IMR-90 (cell line): ENCODE measurements at places on chromosomes 4 and X. TPM values are rescaled to one million over a fixed set of nuclear protein-coding genes. Genes with fewer than 3 reads are reported as not detected.

NAT8L gene
- total RNA-seq: not detected in 2 replicates

GRCh38 chr4:173273941-173274340 lies 60.2 kb downstream of the HMGB2 start:
- peak; percentile 67 for DNase-seq

PROM1 gene
- not detected in 2 replicates for total RNA-seq

ZAR1 gene
- total RNA-seq: not detected in 2 replicates

- no peak for DNase-seq
These were observed 4.5 kb upstream of the GPRIN3 start for GRCh38 chr4:89312066-89312465.

DNA sequence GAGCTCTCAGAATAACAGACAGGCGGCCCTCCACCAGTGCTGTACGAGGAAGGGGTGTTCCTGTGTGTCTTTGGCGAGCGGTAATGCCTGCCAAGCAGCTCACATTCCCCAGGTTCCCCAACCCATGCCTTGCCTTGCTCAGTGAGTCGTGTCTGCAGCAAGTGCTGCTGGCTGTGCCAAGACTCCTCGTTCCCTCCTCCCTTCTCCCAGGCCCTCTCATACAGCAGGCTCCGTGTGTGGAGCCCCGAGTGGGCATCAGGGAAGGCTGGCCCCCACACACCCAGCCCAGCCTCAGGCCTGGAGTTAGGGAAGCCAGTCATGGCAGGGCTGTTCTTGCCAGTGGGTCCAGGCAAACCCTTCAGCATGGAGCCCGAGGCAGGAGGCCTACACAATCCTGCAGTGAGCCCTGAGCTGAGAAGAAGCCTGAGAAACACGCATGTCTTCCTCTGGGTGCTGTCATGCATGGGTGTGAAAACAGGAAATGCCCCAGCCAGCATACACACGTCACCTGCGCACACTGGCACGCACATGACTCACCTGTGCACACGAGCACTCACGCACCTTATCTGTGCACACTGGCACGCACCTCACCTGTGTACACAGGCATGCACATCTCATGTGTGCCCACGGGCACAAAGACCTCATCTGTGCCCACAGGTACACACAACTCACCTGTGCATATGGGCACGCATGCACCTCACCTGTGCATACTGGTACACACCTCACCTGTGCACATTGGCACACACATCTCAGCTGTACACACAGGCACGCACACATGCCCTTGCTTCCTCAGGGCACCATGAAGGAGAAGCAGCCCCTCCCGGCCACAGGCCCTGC lies 238.7 kb downstream of the DHRSX start:
- peak; percentile 8 for DNase-seq

PDCL2 gene
- not detected in 2 replicates for total RNA-seq

GALNTL6 gene
- under 0.01 TPM in 1 of 2 replicates, not detected in the other for total RNA-seq

DNA sequence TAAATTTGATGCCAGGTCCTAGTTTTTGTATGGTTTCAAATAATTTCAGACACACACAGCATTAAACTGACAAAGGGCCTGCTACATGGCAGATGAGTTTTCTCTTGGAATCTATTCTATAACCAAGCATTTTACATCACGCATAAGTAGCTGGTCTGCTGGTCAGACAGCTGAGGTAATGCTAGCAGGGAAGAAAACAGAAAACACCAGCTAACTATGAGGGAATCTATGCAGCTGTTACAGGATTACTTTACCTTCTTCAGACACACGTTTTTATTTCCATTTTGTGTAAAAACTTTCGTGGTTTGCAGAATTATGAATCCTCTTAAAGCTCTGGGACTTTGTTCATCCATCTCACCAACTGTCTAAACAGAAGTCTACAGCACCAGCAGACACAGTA lies 42.0 kb downstream of the MFAP3L start:
- DNase-seq: no peak

DNA sequence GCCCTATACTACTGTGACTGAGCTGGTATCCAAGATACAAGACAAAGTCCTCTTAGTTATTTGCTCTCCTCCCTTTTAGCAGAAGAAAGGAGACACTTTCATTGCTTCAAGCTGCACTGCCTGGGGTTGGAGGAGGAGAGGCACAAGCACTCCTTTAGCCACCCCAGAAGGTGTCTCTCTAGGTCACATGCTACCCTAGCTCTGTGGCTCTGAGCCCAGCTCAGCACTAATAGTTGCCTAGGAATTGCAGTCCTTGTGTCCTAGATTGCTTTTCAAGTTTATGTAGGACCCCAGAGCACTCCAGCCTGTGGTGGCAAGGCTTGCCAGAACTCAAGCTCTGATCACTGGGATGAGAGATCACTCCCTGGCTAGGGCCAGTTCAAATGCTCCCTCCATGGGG lies 24.4 kb upstream of the LHFPL1 start:
- no peak for DNase-seq

- DNase-seq: peak; percentile 45
These were observed 229.4 kb downstream of the LDB2 start for GRCh38 chr4:16669036-16669435.

- DNase-seq: no peak
These were observed 307.2 kb downstream of the DACH2 start for GRCh38 chrX:86455495-86455894.

DNA sequence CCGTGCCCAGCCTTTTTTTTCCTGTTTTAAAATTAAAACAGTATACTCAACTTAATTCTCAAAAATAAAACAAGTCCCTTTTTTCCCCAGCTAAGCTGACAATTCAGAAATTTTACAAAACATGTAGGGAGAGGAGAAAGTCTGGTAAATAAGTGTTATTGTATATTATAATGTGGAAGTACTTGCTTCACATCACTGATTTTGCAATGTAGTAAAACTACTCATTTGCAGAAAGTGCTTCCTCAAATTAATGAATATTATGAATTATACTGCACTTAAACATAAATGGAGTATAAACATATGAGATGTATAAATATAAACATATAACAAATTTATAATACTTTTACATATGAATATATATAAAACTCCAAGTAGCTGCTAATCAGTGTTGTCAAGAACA lies 11.6 kb upstream of the H2AZ1 start:
- no peak for DNase-seq

DNA sequence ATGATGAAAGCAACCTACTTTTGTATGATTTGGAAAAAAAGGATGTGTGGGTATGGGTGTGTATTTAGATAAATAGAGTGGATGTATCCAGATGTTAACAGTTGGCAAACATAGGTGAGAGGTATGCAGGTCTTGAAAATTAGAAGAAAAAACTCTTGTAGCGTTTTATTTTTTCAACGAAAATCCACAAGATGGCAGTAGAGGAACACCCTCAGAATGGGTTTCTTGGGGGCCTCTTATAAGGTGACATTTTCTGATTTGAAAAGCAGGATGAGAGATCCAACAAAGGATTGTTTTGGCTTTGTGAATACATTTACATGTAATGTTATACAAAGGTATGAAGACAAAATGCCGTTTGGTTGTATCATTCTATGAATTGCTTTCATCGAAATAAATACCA lies 68.3 kb downstream of the FMR1NB start:
- peak; percentile 18 for DNase-seq

- DNase-seq: no peak
These were observed 572.8 kb upstream of the FRG1 start for GRCh38 chr4:189367832-189368231.

DNA sequence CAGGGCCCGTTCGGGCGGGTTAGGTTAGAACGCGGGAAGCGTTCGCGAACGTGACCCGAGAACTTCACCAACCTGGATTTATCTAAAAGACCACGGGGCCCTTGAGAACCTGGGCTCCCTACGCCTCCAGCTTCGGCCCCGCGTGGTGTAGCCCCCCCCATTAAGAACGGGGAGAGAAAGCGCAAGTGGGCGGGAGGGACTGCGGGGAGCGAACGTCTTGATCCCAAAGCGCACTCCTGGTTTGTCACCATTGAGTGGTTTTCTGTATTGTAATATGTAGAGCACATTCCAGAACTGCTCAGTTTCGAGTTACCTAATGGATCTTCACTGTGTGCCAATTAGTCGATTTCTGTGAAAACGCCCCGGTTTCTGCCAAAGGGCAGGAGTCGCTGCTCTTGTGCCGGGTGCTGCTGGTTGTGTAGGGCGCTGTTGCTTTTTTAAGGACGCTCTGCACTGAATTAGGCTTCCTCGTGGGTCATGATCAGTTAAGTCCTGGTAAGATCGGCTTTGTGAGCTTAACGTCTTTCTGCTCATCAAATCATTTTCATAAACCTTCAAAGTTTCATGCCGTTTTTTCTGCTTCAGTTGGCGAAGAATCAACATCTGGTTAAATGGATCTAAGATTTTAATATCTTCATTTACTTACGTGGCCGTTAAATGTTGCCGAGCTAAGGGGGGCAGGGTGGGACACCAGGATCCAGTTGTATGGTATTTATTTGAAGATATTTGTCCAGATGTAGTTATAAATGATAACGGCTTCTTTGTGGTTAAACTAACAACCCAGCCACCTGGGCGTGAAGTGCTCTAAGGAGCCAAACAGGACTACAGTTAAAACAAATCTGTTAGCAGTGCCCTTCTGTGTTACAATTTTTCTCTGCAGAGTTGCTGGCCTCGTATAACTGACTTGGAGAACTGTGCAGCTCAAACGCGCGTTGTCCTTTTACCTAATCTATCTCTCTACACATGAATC lies 809 bp downstream of the MND1 start:
- DNase-seq: peak; percentile 56

DNA sequence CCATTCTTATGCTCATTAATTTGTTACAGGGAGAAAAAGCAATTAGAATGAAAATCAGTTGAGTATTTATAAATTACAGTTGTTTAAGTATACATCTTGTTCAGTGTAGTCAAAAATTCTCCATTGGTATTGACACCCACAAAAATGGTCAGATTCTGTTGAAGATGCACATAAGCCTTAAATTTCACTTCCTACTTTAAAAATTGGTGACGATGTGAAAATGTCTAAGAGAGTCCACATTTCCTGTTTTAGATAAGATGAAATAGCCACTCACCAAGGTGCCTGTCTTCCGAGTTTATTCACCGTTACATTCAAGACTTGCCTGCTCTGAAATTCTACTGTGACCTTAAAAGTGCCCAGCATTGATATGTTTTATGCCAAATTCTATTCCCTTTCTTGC lies 93.6 kb downstream of the GPR143 start:
- no peak for DNase-seq

DNA sequence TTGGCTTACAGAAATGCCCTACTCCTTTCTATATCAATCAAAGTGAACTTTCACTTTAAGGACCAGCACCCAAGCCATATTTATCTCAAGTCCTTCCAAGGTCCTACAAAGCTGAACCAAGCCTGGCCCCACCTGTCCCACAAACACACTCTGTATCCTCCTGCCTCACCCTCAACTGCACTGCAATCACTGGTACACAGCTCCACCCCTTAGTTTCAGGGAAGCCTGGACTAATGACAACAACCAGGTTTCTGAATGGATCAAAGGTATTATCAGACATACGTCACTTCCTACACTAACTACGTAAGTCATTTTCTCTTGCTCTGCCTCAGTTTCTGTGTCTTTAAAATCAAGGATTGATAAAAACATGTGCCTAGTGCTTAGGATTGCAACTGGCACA lies 205.6 kb upstream of the HS3ST1 start:
- no peak for DNase-seq

DNA sequence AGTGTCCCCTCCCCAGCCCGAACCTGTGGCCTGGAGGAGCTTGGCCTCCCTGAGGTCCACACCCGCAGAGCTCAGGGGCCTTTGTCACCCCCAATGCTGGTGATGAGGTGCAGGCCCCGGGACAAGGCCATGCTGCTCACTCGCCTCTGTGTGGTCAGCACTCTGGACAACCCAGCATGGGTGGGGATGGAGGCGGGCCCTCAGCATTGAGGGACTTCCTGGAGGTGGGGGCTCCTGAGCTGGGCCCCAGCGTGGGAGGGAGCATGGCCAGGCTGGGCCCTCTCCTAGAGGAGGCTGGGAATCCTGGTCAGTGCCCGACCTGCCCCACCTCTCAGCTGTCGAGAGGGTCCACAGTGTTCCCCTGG lies 30.6 kb downstream of the TACC3 start:
- DNase-seq: no peak

DNA sequence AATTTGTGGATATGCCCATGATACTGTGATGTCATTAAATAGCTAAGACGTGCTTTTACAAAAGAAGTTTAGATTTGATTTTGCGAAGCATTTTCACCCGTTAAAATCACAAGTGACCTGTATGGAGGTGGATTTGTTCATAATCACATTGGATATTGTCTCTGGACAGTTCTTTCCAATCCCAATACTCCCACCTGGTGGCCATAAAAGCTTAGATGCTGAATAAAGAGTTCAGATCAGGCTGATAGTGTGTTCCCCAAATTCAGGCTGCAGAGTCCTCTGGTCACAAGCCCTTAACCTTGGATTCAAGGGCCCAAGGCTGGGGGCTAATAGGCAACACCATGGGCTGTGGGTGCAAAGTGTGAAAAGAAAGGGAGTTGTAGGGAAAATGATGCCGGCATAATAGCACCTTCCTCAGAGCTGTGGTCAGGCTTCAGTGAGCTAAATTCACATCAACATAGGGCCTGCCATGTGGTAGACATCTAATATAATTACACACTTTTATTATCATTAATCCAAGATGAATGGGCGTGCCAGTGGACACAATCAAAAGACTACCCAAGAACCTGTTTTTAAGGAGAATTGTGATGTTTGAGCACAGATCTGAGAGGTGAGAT lies 28.1 kb downstream of the SMIM43 start:
- peak; percentile 70 for DNase-seq

DNA sequence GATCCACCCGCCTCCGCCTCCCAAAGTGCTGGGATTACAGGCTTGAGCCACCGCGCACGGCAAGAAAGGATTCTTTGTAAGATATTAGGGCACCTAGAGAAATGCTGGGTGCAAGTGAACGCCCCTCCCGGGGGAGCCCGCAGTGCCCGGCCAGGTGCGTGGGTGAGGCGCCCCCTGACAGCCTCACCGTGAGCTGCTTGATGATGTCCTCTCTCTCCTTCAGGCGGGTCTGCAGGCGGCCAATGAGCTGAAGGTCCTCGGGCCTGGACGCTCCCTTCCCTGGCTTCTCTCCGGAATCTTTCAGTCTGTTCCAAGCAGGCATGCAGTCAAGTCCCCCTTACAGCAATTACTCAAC lies 21.9 kb downstream of the MED28 start:
- no peak for DNase-seq

GRCh38 chr4:186643501-186644310 lies 80.0 kb downstream of the FAT1 start:
- peak; percentile 89 for DNase-seq

- DNase-seq: peak; percentile 60
These were observed 22.8 kb upstream of the CENPVL3 start for GRCh38 chrX:51641421-51642021.

AMBN gene
- total RNA-seq: not detected in 2 replicates

- no peak for DNase-seq
These were observed 687 bp downstream of the CDK16 start for GRCh38 chrX:47218920-47219815.

- DNase-seq: peak; percentile 8
These were observed 100.0 kb downstream of the SH3BGRL start for GRCh38 chrX:81301877-81302276.

- DNase-seq: no peak
These were observed 854.4 kb upstream of the AGA start for GRCh38 chr4:178296669-178297068.

- peak; percentile 68 for DNase-seq
These were observed 107.0 kb upstream of the STIM2 start for GRCh38 chr4:26753617-26754016.

- DNase-seq: peak; percentile 97
These were observed 66.7 kb upstream of the PGRMC2 start for GRCh38 chr4:128354205-128354821.

- DNase-seq: peak; percentile 72
These were observed 123.8 kb downstream of the LUZP4 start for GRCh38 chrX:115413246-115413878.
